Activated CD4-positive, alpha-beta T cell treated with anti-CD3 and anti-CD28 coated beads for 24 hours (primary cell): ENCODE measurements at places on chromosomes 2 and 18.
A peak's percentile ranks its signal among the peaks of the same experiment; 100 is the strongest.

- DNase-seq = no peak
Measured at GRCh38 chr2:238879043-238879442, 31.2 kb downstream of the TWIST2 start.

GRCh38 chr2:195410074-195410671 is 246.9 kb upstream of the SLC39A10 start:
- DNase-seq = no peak

DNA sequence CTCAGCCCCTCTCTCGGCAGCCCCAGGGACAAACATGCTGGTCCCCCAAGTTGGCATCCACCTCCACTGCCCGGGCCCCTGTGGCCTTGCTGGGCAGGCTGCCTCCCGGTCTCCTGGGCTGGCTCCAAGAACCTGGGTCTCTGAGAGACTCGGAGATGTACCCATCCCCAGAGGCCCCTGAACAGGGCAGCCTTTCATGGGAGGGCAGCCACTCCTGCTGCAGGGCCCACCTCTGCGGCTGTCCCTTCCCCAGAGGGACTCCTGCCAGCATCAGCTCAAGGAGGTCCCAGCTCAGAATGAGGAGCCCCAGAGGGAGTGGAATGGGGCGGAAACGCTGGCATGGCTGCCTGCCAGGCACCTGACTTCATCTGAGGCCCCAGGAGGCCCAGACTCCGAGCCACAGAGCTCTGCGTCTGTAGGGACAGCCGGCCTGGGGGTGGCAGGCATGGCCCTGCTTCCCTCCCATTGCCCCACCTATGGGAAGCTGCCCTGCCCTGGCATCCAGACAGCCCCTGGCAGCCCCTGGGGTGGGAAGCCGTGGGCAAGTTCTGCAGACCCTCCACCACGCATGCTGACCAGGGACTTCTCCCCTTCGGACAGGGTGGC is 857 bp upstream of the CROCC2 start:
- no peak for DNase-seq

DNA sequence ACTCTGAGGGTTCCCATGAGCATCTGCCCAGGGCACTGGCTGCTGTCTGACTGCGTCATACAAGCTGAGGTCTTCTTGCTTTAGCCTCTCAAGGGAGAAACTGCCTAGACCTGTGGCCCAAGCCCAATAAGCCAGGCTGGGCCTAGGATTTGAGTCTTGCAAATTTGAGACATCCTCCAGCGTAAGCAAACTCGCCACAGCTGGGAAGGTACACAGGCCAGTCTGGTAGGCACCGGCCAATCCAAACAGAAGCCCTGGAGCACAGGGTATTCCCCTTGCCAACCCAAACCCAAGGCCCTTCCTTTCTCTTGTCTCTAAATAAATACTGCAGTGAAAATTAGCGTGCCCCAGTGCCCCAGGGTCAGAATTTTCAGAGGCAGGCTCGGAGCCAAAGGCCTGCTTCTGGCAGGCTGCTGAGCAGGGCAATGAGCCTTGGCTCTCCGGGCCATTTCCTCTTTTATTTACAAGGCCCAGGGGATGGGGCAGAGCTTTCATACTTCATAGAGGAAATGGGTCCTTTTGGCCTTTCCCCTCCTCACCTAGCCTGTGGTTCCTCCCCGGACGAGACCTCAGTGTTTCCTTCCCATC is 33.3 kb downstream of the POLR1A start:
- DNase-seq = no peak

- DNase-seq = no peak
Measured at GRCh38 chr2:159164457-159164911, 122.0 kb downstream of the WDSUB1 start.

GRCh38 chr18:44625386-44625785 is 55.3 kb upstream of the SETBP1 start:
- no peak for DNase-seq

DNA sequence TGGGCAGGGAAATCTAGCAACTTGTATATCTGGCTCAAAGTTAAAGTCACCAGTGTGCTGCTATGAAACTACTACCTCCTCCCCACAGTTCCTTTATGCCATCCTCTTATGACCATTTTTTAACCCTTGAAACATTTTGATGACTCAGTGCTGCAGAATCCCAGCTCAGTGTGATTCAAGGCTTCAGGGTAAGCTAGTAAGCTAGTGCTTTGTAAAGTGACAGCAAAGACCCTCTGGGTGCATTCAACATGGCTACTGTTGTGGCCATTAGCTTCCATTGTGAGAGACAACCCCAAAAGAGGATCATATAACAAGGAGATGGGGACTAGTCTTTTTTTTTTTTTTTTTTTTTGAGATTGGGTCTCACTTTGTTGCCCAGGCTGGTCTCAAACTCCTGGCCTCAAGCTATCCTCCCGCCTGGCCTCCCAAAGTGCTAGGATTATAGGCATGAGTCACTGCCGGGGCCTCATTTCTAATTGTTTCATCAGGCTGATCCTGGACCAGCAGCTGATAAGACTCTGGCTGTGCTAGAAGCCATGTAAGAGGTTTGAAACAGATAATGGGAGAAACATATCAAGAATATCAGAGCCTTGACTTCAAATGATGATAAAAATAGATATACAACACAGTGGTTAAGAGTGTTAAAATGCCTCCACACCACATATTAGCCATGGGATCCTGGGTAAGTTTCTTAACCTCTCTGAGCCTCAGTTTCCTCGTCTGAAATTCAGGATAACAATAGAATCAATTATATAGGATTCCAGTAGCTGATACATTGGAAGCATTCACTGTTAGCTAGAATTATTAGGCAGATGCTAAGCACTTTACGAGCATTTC is 65.7 kb upstream of the RTN4 start:
- DNase-seq = no peak

- no peak for DNase-seq
Measured at GRCh38 chr2:72276356-72276755, 128.7 kb upstream of the CYP26B1 start.

DNA sequence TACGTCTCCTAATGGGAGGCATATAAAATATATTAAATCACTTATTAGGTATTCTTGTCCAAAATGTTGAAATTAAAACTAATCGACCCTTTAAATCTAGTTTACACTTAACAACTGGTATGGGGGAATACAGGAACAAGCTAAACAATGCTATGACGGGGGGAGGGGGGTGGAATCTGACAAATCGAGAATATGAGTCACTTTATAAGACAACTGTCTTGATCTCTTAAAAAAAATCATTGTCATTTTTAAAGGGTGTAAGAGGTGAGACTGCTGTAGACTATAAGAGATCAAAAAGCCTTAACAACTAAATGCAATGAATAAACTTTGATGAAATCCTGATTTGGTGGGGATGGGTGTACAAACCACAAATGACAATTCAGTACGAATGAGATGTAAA is 6.0 kb downstream of the MAP3K2 start:
- no peak for DNase-seq

DNA sequence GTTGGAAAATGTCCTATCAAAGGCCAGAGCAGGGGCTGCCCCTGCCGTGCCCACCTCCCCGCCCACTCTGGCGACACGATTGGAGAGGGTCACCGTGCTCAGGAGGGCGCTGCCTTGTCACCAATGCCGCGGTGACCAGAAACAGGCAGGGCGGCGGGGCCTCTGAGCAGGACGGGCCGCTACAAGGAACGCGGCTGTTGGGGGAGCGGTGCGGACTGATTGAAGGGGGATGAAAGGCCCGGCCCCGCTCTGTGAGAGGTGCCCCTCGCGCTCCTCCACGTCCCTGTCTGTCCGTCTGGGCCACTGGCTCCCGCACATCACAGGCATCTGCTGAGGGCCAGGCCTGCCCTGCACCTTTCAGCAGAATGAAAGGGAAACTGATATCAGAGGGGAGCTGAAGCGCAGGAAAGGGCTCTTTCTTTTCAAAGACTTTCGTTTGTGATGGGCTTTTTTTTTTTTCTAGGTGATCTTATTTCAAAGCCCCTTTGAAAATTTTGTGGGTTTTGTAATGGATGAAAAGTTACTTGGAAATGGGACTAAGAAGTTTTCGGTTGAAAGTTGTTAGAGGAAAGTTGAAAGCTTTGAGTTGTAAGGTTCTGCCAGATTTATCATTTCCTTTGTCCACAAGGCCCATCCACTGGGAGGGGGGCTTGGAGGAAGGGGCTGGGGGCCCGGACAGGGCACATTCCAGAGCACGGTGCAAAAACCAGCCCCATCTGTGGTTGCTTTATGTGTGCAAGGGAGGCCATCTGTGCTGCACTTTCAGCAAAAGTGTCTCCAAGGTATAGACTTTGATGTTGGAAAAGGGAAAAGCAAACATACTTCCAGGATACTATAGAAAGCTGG is 244.2 kb downstream of the KLHL29 start:
- no peak for DNase-seq

- no peak for DNase-seq
Measured at GRCh38 chr2:121565389-121566250, 34.9 kb downstream of the RNU4ATAC start.

GRCh38 chr2:39696101-39696553 is 30.4 kb downstream of the TMEM178A start:
- DNase-seq = no peak

GRCh38 chr2:224793946-224794345 is 77.8 kb upstream of the CCDC195 start:
- no peak for DNase-seq

- peak; percentile 20 for DNase-seq
Measured at GRCh38 chr2:181058378-181059269, 78.2 kb downstream of the UBE2E3 start.

GRCh38 chr2:124985270-124985669 is 960.2 kb downstream of the CNTNAP5 start:
- DNase-seq = no peak

DNA sequence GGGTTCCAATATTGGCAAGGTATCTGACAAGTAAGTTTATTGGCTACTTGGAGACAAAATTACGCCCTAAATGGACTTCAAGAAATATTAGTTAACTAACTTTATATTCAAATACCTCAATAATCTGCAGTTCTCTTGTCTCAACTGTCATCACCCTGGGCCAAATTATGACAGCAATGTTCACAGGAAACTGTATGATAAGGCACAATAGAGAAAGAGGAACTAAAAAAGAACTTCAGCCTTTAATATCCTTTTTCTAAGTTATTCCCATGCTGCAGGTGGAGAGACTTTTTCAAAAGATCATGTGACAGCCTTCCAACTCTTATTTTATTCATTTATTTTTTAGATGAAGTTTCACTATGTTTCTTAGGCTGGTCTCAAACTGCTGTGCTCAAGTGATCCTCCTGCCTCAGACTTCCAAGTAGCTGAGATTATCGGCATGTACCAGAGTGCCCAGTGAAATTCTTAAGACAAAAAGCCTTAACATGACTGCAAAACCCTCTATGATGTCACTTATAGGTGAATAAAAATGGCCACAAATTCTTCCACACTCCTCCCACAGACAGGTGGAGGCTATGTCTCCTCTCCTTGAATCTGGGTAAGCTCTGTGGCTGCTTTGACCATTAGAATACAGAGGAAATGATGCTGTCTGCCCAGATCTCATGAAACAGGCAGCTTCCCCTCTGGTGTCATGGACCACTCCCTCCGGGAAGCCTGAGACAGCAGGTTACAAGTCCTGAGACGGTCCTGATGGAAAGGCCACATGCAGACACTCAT is 211.0 kb downstream of the TGIF1 start:
- no peak for DNase-seq

DNA sequence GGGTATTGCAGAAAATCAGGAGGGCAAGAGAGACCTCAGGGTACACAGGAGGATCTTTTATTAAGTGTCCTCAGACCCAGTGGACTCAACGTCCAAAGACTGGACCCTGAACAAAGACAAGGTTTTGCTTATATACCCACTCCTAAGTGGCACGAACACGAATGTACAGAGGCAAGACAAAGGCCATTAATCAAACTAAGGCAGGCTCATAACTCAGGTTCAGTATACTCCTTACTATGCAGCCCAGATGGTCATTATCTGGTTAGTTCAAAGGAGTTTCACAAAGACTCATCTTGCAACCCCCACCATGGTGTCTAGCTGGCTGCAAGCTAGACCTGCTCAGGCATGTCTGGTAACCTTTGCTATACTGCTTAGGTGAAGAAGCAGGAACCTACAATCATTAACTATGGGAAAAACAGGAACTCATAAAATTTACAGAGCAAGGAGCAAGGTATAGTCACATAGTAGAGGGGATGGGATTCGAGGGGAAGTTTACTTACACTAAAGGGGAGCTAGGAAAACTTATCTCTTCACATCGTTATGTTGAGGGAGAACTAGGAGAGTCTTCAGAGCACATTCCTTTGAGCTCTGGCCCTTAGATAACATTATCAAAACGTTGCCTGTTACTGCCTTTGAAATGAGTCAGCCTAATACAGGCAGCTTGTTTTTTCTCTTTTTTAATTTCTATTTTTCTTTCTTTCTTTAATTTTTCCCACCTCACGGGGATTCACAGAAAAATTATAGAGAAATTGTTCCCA is 33.9 kb downstream of the SLC4A3 start:
- no peak for DNase-seq

DNA sequence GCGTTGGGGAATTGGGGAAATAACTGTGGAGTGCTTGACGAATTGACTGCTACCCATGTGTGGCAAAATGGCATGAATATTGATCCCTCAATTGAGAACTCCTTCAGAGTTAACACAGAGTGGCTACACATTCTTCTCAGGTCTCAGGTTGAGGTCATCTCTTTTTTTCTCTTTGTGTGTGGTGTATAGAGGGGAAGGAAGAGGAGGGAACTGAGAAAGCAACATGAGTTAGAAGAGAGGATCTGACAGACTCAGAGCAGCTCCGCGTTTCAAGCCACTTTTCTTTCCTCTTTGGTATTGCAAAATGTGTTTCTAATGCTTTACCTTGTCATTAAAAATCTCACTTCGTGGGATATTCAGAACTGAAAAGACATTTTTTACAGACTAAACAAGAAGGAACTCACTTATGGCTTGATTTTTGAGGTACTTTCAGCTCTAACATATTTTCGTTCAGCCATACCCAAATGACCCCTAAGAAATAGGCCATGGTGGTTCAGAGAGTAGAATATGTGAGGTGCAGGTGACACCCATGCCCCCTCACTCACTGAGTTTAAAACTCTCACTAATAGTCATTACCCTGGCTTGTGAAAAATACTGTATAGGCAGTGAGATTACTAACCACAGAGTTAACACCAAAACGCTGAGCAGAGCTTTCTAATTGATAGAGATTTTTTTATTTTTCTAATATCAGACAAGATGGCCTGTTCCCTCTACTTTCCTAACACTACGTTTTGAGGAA is 22.5 kb downstream of the STAT4 start:
- DNase-seq = no peak

GRCh38 chr2:218438596-218438995 is 19.7 kb downstream of the VIL1 start:
- DNase-seq = no peak

- no peak for DNase-seq
Measured at GRCh38 chr18:79396431-79397246, 909 bp downstream of the NFATC1 start.
